ENCODE measurements at places on chromosomes 1 and 21. TPM values are rescaled to one million over a fixed set of nuclear protein-coding genes. Genes with fewer than 3 reads are reported as not detected.

DNA sequence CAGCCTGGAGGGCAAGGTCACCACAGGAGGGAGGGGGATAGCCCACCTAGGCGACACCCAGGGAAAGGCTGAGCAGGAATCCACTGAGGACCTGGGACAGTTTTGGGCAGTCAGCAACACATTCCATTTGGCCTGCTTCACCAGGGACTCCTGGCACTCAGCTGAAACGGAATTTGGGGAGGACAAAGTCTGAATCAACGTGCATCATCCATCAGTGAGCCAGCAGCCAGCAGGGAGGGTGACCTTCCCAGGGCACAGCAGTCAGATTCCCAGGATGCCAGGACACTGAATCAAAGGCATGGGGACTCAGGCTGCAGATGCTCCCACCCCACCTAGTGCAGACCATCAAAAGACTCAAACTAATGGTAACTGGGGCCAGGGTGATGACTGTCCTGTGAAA, 4.6 kb downstream of the SH3BP5L start:
- no peak for DNase-seq

DNA sequence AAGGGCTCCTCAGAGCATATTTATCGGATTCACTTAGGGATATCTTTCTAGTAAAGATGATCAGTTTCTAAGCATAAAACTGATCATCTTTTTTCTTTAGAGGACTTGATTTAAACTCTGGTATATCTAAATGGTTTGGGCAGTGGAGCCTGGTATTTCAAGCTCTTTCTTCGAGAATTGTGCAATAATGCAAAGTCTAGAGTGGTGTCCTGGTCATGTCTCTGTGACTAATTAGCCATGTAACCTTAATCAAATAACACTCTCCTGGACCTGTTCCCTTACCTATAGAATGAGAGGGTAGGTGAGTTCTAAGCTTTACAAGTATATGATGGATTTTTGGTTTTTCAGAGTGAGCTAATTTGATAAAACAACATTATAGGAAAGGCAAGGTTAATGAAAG, 225.2 kb downstream of the RPS6KC1 start:
- DNase-seq: no peak

DNA sequence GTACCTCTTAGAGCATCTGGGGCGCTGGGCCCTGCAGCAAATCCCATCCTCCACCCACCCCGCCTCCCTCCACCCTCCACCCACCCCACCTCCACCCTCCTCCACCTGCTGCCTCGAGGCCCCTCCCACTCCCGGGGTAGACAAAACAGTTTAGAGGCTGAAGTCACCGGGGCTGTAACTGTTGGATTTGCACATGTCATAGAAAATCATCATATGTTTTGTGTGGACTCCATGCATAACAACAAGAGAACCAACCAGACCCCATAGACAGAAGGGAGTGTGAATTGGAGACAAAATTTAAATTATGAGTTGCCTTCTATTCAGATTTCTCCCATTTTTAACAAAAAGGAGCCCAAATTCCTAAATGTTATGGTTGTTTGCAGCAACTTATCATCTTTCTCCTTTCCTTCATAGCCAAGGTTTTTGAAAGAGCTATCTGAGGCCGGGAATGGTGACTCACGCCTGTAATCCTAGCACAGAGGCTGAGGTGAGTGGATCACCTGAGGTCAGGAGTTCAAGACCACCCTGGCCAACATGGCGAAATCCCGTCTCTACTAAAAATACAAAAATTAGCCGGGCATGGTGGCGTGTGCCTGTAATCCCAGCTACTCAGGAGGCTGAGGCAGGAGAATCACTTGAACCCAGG, 28.2 kb upstream of the LGALS8 start:
- no peak for DNase-seq

DNA sequence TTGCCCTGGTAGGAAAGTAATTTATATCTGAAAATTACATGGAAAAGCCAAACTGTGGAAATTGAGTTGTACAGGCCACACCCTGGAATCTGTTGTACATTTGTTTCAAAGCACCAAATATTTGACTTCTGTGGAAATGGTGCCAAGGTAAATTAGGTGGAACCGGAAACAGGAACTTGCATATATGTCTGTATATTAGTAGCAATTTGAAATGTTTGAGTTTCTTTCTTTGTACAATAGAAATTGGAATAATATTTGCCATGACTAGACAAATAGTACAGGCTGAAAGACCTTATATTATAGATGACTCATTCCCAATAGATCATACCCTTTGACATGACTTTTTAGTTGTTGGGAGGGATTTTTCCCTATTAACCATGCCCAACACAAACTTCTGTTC, 10.5 kb upstream of the TAF1A start:
- no peak for DNase-seq

DNA sequence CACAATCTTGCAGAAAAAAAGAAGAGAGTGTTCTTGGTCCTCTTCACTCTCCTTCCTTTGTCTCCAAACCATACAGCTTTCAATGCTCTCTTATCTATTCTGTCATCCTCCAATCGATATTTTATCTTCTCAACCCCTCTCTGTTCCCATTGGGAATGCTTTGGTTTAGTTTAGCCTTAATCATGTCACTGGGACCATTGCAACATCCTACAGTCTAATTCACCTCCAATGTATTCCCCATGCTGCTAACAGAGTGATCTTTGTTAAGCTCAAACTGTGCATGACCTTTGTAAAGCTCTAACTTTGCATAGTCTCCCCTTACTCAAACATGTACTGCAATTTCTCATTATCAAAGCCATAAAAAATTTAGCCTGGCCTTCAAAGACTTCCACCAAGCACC, 2.9 kb downstream of the MPL start:
- DNase-seq: no peak

DNA sequence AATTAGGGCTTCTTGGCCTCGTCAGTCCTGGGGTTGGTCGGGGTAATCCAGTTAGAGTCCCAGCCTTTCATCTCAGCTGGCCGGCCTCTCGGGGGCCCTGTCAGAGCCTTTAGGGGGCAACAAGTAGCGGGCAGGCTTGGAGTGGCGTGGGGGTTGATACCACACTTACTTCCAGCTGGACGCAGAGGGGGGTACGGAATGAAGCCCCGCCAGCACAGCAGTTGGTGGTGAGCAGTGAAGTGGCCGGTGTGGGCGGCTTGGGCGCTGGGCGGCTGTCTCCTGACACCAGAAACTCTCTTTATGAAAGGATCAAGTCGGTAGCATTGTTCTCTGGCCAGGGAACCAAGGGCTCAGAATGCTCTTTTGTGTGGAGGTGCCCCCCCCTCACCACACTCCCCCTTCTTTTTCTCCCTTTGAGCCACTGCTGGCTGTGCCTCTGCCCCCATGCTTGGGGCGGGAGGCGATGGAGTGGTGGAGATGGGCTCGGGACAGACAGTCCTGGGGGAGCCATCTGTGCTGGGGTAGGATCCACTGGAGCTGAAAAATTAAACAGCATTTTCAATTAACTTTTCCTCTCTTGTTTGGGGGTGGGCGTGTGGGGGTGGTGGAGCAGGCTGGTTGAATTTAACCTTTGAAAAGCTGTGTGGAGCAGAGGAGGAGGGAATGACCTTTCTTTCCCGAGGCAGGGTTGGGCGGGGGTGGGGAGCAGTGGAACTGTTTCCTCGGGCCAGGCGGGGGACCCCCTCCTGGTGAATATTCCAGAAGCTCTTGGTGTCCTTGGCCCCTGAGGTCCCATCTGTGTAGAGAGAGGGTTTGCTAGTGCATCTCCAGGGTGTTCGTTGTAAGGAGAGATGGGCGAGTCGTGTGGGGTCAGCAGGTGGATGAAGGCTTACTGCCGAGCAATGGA, 102.7 kb downstream of the RNF220 start:
- no peak for DNase-seq

DNA sequence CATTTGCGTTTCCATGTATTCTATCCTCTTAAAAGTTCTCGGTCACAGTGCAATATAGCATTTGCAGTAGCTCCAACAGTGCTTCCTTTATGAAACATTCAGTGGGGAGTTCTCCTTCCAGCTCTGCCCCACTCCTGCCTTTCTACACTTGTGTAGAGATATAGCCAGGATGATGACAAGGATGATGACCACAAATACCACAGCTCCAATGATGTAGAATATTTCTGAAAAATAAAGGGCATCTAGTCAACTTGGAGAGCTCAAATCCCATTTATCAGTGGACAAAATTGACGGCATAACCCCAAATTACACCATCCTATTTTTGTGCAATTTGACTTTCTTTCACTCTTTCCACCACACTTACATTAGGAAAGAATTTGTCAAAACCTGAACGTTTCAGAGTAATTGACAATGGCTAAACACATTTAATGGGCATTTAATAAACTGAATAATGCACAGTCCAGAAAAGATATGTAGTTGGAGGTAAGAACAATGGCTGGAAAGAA, 11.1 kb downstream of the F3 start:
- DNase-seq: no peak

DNA sequence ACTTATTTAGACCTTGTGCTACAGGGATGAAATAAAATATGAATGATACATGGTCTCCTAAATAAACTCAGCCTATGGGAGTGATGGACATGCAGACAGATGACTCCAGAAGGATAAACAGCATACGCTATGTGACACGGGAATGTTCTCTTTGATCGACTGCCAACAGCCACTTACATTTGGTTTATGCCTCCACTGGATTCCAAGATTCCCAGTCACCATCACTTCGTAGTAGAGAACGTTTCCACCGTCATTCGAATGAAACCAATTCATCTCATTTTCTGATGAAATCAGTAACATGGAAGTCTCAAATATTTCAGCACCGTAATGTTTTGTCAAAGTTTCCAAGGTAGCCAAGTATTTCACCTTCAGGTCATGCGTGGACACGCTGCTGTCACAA, 99.7 kb downstream of the JAK1 start:
- no peak for DNase-seq

DNA sequence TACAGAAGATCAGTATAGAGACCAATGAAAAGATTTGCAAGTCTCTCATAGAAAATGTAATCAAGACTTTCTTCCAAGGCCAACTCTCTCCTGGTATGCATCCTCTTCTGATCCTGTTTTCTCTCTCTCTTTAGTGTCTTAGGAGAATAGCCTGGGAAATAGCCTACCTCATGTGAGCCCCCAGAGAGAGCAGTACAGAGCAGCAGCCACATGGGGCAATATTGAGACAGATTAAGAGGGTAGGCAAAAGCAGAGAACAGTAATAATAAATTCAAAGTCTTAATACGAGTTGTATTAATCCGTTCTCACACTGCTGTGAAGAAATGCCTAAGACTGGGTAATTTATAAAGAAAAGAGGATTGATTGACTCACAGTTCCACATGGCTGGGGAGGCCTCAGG, 61.4 kb downstream of the RNASEL start:
- no peak for DNase-seq

DNA sequence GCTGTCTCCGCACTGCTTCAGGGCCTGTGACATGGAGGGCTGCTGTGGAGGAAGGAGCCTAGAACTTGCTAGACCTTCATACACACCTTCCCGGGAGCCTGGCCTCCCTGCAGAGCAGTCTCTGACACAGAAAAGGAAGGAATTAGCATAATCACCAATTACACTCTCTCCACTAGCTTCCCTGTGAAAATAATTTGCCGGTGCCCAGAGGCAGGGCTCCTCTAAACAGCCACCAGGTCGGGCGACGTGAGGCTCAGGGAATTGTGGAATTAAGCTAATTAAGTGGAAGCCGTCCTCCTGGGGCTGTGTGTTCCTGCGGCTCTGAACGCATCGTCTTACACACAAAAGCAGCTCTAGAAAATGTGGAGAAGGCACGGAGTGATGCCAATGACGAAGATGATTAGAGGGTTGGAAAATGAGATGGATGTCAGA, 82.6 kb downstream of the NENF start:
- no peak for DNase-seq

DNA sequence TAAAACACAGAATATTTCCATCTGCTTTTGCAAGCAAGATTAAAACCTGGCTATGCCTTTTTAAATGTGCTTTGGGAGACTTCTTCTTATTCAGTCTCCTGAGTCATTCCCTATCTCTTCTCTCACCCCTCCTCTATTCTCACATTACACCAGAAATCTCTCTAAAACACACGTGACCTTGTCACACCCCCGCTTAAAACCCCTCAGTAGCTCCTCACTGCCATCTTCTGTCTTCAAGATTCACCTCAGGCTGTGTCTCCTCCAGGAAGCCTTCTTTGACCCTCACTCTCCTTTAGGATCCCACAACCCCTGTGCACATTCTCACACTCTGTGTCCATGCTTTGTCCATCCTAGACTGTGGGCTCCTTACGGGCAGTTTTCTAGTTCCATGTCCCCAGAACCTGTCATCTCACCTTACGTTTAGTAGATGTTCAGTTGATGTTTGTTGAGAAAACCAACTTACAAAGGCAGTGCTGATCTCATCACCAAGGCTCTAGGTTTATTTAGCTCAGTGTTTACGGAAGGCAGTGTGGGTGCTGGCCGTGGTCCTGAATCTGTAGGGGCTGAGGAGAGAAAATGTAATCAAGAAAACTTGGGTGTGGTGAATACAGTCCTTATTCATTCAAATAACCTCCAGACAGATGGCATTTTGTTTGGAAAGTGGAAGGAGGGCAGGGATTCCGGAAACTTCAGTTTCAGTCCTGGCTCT, 143.5 kb downstream of the DMRTA2 start:
- DNase-seq: no peak

The CFHR3 gene
- polyA plus RNA-seq: not detected

The NUP210L gene
- polyA plus RNA-seq: 0.01 TPM

The SH3D21 gene
- 0.37 TPM for polyA plus RNA-seq

The ERG gene
- polyA plus RNA-seq: 3.4 TPM

The KHDC4 gene
- 11.2 TPM for polyA plus RNA-seq
